ENCODE measurements at places on chromosomes 2 and 18.

DNA sequence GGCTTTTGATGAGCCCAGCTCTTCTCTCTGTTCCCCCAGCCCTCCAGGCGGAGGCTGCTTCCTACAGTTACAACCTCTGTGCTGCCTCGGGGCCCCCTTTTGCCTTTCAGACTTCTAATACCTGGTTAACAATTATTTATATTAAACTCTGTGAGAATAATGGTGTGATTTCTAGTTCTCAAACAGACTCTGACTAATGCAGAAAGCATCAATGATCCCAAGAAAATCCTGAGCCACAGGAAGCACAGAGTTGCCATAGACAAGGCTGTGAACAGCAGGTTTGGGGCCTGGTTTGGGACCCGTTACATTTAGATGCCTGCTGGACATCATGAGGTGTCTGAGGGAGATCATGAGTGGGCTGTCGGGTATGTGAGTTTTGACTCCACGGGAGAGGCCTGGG is 37.4 kb upstream of the MYO3B start:
- no peak for DNase-seq

DNA sequence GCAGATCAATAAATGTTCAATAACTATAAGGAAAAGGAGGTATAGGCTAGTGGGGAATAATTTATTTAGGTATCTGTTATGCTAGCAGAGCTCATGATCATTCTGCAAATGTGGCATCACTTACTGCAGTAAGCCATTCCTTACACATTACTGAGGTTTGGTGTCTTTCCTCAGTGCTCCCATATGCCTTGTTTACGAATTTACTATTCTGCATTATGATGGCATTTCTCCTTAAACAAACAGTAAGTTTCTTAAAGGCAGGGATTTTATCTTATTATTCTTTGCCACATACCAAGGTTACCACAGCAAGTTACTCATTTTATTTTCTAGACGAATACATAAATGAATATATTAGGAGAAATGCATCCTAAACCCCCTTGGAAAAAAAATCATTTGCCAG is 88.4 kb downstream of the DSEL start:
- DNase-seq: no peak

GRCh38 chr2:36556842-36557241 is 41.1 kb downstream of the FEZ2 start:
- no peak for DNase-seq

- peak; percentile 36 for DNase-seq
Measured at GRCh38 chr2:18435426-18436037, 124.9 kb downstream of the RDH14 start.
